ENCODE measurements at places on chromosomes 4 and X.

DNA sequence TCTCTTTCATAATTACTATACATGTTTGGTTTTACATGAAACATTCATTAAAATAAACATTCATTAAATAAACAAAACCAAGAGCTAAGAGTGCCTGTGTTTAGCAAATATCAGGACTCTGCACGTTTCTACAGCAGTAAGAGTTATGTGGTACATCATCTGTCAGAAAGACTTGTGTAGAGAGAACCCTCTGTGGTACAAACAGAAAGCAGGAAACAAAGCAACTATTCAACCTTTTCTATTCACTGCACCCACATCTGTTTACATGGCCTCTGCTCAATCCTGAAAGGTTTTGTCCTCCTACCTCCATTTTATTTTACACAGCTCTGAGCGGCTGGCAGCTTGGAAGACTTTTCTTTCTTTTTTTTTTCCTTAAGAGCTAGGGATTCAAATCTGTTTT, 90.7 kb upstream of the PCDH18 start:
- DNase-seq = no peak

DNA sequence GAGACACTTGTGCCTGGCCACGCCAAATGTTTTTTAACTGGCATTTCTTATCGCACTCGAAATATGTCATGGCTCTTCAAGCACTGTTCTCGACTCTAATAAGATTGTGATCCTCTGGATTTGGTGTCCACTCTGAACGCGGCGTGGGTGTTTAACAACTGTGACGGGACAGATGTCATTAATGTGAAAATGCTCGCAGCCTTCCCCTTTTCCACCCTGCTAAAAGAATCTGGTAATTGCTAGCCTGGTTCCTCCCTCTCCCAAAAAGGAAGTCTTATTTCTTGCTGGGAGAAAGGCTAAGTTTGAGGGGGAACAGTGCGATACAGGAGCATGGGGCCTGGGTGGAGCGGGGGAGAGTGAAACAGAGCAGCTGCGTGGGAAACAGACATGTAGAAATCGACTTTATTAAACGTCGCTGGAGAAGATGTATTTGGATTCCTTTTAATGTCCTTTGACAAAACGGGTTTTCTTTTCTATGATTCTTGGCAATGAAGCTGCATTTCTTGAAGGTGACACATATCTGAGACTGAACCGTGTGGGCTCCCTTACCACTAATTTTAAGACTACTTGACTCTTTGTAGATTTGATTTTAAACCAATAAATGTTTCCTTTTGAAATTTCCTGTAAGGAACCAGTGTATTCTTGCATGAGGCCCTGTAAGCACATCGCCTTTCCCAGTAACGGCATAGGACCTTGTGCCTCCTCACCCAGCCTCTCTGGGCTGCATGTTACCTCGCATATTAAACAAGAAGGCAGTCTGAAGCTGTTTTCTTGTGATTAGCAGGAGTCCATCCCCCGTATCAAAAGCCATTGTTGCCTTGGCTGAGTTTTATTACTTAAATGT, 17.8 kb downstream of the TBC1D1 start:
- DNase-seq = no peak

GRCh38 chr4:186061921-186062320, 7.0 kb upstream of the TLR3 start:
- DNase-seq = no peak

DNA sequence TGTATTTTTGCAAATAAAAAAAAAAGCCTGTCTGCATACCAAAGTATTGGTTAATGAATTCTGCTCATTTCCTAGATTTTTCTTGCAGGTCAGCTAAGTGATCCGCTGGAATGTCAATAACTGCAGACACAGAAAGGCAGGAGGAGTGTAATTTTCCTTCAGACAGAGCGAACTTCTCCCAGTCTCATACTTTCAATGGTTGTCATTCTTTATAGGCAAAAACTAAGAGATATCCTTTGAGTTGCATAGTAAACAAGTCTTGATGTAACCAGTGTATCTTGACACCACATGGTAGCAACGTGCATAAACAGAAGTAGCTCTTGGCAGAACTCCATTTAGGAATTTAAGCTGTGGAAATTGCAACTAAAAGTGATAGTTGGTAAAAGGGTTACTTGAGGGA, 8.2 kb downstream of the CAPN6 start:
- DNase-seq = no peak

DNA sequence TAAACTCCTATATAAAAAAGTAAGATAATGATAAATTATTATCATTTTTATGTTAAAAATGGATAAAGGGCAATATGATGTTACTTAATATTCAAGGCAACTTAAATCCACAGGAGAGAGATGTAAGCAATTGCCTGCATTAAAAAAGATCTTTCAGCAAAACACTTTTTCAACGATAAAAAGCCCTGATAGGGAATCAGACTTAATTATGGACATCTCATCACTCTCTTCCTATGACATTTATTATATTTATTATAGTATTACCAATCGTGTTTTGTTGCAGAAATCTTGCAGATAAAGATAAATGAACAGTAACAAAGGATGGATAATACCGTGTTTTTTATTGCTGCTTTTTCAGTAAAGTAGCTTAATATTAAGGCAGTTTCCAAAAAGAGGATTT, 178.5 kb downstream of the SH2D1A start:
- DNase-seq = no peak

DNA sequence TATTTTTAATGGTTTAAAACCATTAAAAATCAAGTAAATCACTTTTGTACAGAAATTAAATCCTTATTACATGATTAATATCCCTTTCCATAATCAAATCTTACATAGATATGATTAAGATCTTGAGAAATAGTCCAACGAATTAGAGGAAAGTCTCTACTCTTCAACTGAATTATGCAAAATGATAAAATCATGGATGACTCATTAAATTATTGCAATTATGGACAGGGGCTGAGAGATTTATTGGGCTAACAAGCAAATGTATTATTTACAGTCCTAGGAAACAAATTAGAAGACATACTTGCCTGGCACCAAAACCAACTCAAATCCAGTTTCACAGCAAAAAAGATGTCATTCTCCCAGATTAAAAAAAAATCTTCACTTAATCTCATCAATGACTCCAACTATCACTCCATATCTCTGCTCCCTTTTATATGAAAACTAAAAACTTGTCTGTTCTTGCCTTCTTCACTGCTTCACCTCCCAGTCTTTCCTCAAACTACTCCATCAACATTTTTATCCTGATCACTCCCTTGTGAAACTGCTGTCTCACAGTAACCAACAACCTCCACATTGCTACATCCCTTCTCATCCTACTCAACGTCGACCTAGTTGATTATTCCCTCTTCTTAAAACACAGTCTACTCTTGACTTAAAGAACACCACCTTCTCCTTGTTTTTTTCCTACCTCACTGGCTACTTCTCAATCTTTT, 18.4 kb upstream of the DDX60 start:
- DNase-seq = no peak

DNA sequence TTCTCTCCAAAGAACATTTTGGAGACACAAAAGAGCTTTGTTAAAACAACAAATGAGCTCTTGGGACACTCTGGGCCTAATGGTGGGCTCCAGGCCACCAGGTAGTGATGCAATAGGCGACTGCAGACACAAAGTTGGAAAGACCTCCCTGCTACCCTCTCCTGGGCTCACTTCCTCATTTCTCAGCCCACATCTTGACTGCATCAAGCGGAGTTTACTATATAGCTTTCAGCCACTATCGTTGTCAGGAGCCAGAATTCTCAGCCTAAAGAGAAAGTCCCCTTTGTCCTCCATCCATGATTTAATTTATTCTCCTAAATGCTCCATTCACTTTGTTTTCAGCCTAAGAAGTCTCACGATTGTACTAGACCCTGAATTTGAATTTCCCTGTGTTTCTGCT, 114.9 kb downstream of the EFHC2 start:
- DNase-seq = no peak

- no peak for DNase-seq
Measured at GRCh38 chr4:63226229-63226628, 1183.0 kb downstream of the TECRL start.

DNA sequence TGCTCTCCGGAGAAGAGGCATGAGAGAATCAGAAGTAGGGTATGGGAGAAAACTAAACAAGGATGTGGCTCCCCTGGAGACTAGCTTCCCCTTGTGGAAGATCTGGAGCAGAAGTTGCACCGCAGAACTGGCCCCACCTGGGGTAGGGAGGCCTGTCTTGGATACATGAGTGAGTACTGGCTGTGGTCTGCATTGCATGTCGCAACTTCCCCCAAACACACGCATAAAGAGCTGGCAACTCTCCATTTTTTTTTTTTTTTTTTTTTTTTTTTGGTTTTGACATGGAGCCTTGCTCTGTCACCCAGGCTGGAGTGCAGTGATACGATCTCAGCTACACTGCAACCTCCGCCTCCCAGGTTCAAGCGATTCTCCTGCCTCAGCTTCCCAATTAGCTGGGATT, 119.9 kb downstream of the EGF start:
- DNase-seq = no peak

DNA sequence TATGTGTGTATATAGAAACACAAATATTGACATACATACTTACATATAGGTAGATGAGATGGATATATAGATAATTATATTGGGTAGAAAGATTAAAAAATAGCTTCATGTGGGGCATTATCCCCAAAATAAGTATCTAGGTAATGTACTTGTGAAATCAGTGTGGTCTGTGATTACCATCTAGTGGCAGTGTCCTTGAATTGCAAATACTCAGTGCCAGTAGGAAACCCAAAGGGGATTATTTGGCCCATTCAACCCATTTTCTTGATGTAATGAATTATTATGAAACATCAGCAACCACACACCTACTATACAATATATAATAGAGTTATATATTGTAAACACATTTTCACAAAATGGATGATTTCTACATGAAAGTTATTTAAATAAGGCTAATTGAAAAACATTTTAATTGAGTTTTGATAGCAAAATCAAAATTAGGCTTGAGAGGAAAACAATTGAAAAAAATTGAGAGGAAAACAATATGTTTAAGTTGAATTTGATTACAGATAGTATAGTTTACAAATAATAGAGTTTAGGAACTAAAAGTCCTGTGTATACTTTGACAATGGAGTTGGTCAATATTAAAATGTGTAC, 389.4 kb downstream of the GALNTL6 start:
- peak; percentile 8 for DNase-seq

DNA sequence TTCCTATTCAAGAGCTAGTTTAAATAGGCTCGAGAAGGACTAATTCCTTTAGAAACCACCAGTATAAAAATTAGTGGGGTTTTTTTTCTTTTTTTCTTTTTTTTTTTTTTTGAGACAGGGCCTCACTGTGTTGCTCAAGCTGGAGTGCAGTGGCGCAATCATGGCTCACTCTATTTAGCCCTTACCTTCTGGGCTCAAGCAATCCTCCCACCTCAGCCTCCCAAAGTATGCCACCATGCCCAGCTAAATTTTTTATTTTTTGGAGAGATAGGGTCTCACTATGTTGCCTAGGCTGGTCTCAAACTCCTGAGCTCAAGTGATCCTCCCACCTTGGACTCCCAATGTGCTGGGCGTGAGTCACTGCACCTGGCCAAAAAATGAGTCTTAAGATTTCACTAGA, 52.8 kb downstream of the APOO start:
- DNase-seq = no peak

DNA sequence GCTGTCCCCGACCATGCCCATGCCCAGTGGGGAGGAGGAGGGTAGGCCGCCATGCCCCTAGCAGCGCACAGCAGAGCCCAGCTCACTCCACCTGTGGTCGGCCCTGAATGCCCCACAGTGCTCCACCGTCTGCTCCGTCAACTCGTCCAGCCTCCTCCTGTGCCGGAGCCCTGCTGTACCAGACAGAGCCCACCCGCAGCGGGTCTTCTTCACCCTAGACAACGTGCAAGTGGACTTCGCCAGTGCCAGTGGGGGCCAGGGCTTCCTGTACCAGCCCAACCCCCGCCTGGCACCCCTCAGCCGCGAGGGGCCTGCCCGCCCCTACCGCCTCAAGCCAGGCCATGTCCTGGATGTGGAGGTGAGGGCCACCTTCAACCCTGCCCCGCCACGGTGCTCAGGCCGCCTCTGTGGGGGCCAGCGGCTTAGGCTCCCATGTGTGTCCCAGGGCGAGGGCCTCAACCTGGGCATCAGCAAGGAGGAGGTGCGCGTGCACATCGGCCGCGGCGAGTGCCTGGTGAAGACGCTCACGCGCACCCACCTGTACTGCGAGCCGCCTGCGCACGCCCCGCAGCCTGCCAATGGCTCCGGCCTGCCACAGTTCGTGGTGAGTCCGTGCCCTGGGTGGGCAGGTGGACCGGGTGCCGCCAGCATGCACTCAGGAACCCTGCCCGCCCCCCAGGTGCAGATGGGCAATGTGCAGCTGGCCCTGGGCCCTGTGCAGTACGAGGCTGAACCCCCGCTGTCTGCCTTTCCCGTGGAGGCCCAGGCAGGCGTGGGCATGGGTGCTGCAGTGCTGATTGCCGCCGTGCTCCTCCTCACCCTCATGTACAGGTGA, 6.9 kb upstream of the SRPK3 start:
- DNase-seq = no peak

DNA sequence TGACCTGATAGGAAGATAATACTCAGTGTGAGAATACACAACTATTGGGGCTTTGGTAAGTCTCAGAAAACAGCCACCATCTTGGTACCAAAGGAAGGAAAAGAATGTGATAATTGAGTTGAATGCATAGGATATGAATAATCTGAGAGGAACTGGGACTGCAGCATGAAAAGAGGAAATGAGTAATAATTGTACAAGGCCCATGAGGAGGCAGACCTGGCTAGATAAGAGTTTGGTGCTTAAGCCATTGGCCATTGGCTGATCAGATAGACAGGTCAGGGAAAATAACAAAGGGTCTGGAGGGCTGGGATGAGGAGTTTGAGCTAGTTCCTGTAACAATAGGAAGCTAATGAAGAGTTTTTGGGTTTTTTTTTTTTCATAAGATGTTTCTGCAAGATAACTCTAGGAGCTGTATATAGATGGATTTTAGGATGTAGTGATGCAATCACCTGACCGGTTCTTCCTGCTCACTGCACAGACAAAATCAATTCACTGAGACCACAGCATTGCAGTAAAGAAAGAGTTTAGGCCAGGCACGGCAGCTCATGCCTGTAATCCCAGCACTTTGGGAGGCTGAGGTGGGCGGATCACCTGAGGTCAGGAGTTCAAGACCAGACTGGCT, 5.3 kb upstream of the TRMT2B start:
- no peak for DNase-seq

All from amniotic stem cell (primary cell).